Karpas-422 (cell line): ENCODE measurements at places on chromosomes 2 and 18.
A peak's percentile ranks its signal among the peaks of the same experiment; 100 is the strongest.

DNA sequence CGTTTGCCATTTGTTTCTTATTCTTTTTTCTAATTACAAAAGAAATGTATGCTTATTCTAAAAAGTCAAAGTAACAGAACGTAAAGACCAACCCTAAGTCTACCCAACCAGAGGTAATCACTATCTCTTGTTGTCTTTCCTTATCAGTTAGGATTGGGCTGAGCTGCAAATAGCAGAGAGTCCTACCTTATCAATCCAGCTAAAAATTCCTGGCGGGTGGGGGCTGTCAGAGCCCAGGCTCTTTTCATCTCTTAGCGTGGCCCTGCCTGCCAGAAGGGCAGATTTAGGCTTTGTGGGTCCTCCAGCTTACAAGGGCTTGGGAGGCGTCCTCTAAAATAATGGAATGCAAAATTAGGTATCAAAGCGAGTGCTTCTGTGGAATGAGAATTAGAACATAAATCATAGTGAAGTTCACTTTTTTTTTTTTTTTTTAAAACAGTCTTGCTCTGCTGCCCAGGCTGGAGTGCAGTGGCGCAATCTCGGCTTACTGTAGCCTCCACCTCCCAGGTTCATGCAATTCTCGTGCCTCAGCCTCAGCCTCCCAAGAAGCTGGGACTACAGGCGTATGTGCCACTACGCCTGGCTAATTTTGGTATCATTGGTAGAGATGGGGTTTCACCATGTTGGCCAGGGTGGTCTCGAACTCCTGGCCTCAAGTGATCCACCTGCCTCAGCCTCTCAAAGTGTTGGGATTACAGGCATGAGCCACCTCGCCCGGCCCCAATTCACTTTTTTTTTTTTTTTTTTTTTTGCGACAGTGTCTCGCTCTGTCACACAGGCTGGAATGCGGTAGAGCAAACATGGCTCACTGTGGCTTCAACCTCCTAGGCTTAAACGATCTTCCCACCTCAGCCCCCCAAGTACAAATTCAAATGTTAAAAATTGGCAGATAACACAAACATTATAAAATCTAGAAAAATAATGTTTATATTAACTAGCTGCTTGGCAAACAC, 57.4 kb upstream of the B3GNT7 start:
- no peak overlapping the region for H3K4me3 ChIP-seq
- H3K27ac ChIP-seq, result no peak overlapping the region
- H3K36me3 ChIP-seq, result no peaks in the 10 kb centered on the region
- DNase-seq, result no peak

DNA sequence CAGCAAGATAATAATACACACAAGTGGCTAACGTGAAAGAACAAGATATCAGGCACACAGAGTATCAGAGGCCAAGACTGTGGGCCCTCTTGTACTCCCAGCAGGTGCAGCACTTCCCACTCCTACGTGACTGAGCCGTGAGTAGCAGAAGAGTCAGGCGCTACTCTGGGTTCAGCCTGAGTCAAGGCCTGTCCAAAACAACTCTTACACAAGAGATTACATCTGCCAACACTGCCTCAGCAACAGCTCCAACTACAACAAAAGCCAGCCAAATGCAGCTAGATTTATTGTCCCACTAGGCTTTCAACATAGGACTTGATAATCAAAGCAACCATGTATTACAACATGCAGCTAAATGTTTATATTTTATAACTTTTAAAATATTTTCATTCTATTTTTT, 56.2 kb downstream of the ITSN2 start:
- no peak for DNase-seq
- no peaks in the 10 kb centered on the region for H3K27me3 ChIP-seq
- no peaks in the 10 kb centered on the region for H3K4me1 ChIP-seq
- H3K27ac ChIP-seq, result no peak overlapping the region
- H3K36me3 ChIP-seq, result peaks cover 64% of the 10 kb centered on the region
- H3K4me3 ChIP-seq, result no peak overlapping the region

DNA sequence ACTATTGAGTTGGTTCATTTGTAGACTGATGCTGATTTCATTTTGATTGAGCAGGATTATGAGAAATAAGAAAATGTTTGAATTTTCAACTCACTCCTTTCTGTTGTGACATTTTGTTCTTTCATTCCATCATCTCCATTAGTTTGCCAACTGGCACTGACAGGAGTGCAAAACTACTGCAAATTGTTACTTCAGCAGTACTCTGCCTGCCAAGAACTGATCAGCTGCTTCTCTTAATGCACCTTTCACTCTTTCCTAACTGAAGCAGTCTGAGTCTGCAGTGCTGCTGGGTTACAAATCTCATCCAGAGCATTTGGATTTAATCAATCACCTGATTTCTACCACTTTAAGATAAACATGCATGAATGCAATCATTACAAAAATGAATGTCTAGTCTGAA, 70.9 kb downstream of the TMEFF2 start:
- no peaks in the 10 kb centered on the region for H3K27me3 ChIP-seq
- H3K36me3 ChIP-seq, result no peaks in the 10 kb centered on the region
- no peaks in the 10 kb centered on the region for H3K4me1 ChIP-seq

DNA sequence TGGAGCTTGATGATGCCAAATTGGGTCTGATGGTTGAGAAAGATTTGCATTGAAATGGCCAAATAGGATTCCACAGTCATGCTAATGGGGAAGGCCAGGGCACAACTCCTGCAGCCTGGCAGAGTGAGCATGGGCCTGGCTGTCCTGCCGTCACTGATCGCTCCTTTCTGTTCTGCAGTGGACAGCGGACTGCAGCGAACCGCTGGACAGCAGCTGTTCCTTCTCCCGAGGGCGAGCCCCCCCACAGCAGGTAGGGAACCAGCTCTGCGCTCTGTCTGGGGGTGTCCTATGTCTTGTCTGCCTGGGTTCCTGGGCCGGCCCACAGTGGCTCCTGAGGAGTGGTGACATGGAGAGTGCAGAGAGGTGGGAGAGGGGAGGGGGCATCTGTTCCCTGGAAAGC, 97.6 kb downstream of the CTIF start:
- DNase-seq, result peak; percentile 4
- no peak overlapping the region for H3K27ac ChIP-seq

DNA sequence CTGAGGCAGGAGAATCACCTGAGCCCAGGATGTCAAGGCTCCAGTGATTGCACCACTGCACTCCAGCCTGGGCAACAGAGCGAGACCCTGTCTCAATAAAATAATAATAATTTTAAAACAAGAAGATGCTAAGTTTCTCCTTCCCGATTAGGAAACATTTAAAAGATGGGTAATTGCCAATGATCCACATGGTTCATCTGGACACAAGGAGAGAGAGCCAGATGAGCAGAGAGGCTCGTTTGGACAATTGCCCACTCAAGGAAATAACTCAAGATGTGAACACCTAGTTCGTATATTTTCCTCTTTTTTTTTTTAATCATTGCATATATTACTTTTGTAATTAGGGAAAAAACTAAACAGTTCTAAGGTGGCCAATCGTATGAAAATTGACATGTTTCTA, 3.6 kb upstream of the ACTG2 start:
- H3K27me3 ChIP-seq, result no peaks in the 10 kb centered on the region
- DNase-seq, result no peak
- no peak overlapping the region for H3K27ac ChIP-seq
- no peaks in the 10 kb centered on the region for H3K4me1 ChIP-seq

DNA sequence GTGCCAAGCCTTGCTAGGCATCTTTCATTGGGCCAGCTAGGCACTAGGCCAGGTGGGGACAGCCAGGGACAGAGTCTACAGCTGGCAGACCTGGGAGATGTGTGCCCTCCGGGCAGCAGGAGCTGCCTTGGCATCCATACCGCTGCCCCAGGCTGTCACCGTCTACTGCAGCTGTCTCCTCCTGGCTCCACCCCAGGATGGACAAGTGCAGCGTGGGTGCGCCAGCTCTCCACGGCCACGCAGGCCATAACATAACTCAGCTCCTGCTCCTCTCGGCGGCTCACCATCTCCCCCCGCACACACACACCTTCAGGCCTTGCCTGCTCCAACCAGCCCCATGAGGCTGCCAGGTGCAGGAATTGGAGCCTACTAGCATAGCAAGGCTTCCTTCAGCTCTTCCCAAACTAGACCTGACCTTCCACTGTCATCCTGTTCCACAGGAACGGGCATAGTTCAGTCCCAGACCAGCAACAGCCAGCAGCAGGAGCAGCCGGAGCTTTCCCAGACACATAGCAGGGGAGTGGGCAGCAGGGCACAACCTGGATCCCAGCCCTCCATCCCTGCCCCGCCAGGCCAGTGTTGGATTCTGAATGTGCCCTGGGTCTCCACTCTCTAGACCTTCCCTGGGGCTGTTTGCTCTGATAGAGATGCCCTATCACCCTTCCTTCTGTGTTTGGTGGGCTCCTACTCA, 2.5 kb upstream of the ADRA2B start:
- no peaks in the 10 kb centered on the region for H3K36me3 ChIP-seq
- H3K4me1 ChIP-seq, result peaks cover 11% of the 10 kb centered on the region
- H3K27ac ChIP-seq, result no peak overlapping the region
- no peaks in the 10 kb centered on the region for H3K27me3 ChIP-seq

DNA sequence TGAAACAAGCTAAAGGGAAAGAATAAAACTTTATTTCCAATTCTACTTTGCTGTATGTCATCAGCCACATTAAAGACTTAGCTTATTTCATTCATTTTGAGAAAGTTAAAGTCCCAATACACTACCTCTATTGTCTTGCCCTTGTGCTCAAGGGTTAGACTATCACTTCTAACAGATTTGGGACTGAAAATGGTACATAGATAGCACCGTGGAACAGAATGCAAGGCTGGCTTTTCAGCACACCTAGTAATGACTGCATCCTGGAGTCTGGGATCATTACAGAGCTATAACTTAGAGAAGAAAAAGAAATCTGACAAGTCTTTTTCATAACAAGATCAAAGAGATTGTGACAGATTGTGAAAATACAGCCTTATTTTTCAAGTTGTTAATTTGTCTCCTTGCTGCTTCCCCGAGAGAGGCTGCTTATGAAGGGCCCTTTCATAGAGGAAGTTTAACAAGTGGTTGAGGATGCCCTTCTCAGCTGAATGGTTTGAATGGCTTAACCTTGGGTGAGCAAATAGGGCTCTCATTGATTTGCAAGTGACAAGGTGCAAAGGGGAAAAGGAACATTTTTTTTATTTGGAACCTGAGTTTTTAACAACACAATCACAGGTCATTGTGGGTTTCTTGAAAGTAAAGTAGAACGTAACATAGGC, 371.8 kb downstream of the EPHA4 start:
- H3K4me3 ChIP-seq, result no peak overlapping the region
- H3K36me3 ChIP-seq, result no peaks in the 10 kb centered on the region
- DNase-seq, result peak; percentile 62
- H3K27ac ChIP-seq, result no peak overlapping the region
- no peaks in the 10 kb centered on the region for H3K27me3 ChIP-seq
- H3K4me1 ChIP-seq, result peaks cover 52% of the 10 kb centered on the region

- no peaks in the 10 kb centered on the region for H3K36me3 ChIP-seq
- H3K4me3 ChIP-seq, result no peak overlapping the region
- no peak for DNase-seq
- H3K4me1 ChIP-seq, result no peaks in the 10 kb centered on the region
Measured at GRCh38 chr18:67261931-67262552, 254.5 kb downstream of the DSEL start.

- DNase-seq, result no peak
- no peak overlapping the region for H3K4me3 ChIP-seq
- no peaks in the 10 kb centered on the region for H3K36me3 ChIP-seq
- H3K27ac ChIP-seq, result no peak overlapping the region
Measured at GRCh38 chr2:98576666-98577312, 31.5 kb downstream of the COA5 start.

GRCh38 chr2:207332480-207333212, 166.9 kb upstream of the KLF7 start:
- H3K27me3 ChIP-seq, result no peaks in the 10 kb centered on the region
- peaks cover 59% of the 10 kb centered on the region for H3K4me1 ChIP-seq

- no peaks in the 10 kb centered on the region for H3K27me3 ChIP-seq
- no peak overlapping the region for H3K27ac ChIP-seq
- no peaks in the 10 kb centered on the region for H3K36me3 ChIP-seq
- no peak for DNase-seq
- no peak overlapping the region for H3K4me3 ChIP-seq
- H3K4me1 ChIP-seq, result peaks cover 23% of the 10 kb centered on the region
Measured at GRCh38 chr2:109168716-109169115, 39.7 kb downstream of the SH3RF3 start.

GRCh38 chr2:5969303-5969702, 277.1 kb downstream of the SOX11 start:
- no peak overlapping the region for H3K4me3 ChIP-seq
- DNase-seq, result no peak
- no peaks in the 10 kb centered on the region for H3K36me3 ChIP-seq
- H3K27me3 ChIP-seq, result no peaks in the 10 kb centered on the region
- no peak overlapping the region for H3K27ac ChIP-seq

GRCh38 chr18:13500227-13500865, 226.0 kb downstream of the FAM210A start:
- no peak overlapping the region for H3K27ac ChIP-seq
- no peaks in the 10 kb centered on the region for H3K27me3 ChIP-seq
- peaks cover 11% of the 10 kb centered on the region for H3K4me1 ChIP-seq
- no peak for DNase-seq
- H3K4me3 ChIP-seq, result no peak overlapping the region

- no peaks in the 10 kb centered on the region for H3K27me3 ChIP-seq
- no peaks in the 10 kb centered on the region for H3K4me1 ChIP-seq
- no peak for DNase-seq
- no peak overlapping the region for H3K4me3 ChIP-seq
- no peaks in the 10 kb centered on the region for H3K36me3 ChIP-seq
Measured at GRCh38 chr18:75538727-75539126, 111.2 kb upstream of the SMIM21 start.

- no peak for DNase-seq
- no peaks in the 10 kb centered on the region for H3K36me3 ChIP-seq
Measured at GRCh38 chr2:58532641-58533040, 291.5 kb upstream of the FANCL start.

DNA sequence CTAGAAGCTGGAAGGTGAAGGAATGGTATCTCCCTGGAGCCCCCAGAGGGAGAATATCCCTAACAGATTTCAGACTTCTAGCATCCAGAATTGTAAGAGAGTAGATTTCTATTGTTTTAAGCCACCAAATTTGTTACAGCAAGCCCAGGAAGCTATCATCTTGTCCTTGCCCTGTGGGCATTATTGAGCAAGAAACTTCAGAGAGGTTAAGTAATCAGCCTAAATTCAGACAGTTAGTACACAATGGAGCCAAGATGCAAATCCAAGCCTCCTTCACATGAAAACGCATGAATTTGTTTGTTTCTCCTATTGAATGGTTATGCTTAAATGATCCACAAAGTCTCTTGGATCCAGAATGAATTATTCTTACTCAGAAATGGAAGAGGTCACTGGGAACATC, 55.2 kb upstream of the TRIB2 start:
- no peaks in the 10 kb centered on the region for H3K27me3 ChIP-seq
- H3K4me1 ChIP-seq, result no peaks in the 10 kb centered on the region
- H3K36me3 ChIP-seq, result no peaks in the 10 kb centered on the region
- no peak overlapping the region for H3K27ac ChIP-seq
